Hematopoietic multipotent progenitor cell treated with erythropoietin and hydrocortisone succinate and interleukin-3 and kit ligand, for 6 days (in vitro differentiated cells): ENCODE measurements at places on chromosomes 7 and 10.
A peak's percentile ranks its signal among the peaks of the same experiment; 100 is the strongest.

GRCh38 chr10:12556039-12556438 is 206.7 kb downstream of the CAMK1D start:
- no peak for DNase-seq

GRCh38 chr7:2520761-2521290 is 1.3 kb downstream of the LFNG start:
- peak; percentile 61 for DNase-seq

DNA sequence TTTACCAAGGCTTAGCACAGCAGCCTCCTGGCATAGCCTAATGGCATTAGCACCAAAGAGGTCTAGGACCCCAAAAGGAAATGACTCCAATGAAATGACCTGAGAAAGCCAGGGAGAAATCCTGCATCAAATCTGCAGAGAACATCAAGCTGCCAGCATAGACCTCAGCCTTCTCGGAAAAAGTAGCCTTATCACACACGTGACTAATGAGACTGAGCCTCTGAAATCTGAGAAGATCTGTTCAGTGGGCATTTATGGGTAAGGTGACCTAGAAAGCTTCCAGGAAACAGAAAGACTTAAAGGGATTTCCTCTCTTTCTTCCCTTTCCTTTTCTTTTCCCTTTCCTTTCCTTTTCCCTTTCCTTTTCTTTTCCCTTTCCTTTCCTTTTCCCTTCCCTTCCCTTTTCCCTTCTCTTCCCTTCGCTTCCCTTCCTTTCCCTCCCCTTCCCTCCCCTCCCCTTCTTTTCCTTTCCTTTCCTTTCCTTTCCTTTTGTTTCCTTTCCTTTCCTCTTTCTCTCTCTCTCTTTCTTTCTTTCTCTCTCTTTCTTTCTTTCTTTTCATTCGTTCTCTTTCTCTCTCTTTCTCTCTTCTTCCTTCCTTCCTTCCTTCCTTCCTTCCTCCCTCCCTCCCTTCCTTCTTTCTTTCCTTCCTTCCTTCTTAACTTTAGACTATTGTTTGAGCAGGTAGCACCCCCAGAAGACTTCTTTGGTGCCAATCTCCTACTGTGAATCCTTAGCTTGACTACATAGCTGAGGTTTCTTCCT is 23.1 kb upstream of the PTTG1IP2 start:
- no peak for DNase-seq

GRCh38 chr10:113282564-113282963 is 270.3 kb upstream of the HABP2 start:
- no peak for DNase-seq

DNA sequence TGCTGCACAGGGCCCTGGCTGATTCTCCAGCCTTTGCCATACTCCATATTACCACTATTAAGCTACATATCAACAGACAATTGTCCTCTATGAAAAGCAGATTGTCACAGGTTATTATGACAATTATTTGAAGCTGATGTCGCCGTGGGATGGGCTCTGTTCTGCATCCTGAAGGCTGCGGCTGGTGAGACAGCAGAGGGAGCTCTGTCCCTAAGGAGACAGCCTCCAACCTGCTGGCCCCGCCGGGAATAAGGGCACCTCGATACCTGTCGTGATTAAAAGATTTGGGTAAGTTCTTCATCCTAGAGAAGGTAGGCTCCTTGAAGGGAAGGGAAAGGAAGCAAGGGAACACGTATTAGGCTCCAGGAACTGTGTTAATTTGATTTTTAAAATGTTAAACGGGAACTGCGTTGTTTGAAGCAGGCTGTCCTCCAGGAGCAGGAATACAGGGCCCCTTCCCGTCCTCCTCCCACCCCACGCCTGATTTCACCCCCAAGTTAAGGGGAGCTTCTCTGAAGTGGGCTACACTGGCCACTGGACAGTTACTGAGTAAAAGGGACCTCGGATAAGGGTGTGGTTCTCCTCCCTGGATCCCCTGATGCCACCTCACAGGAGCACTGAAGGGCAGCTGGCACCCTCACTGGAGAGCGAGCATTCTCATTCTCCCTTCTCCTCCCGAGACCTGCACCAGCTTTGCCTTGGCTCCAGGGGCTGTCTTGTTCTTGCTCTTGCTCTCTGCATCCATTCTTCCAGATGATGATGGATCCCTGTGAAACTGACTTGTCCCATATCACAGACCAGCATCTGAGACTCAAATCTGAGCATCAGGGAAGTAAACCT is 11.8 kb upstream of the TIAL1 start:
- peak; percentile 52 for DNase-seq
